ENCODE measurements at places on chromosomes 11 and 22.

- peak; percentile 71 for DNase-seq
Observed at GRCh38 chr22:50305923-50306566, 1.4 kb downstream of the PLXNB2 start.

GRCh38 chr11:111454561-111455192 lies 57.5 kb downstream of the BTG4 start:
- no peak for DNase-seq

- peak; percentile 6 for DNase-seq
Observed at GRCh38 chr11:71372693-71373657, 75.2 kb downstream of the DHCR7 start.

DNA sequence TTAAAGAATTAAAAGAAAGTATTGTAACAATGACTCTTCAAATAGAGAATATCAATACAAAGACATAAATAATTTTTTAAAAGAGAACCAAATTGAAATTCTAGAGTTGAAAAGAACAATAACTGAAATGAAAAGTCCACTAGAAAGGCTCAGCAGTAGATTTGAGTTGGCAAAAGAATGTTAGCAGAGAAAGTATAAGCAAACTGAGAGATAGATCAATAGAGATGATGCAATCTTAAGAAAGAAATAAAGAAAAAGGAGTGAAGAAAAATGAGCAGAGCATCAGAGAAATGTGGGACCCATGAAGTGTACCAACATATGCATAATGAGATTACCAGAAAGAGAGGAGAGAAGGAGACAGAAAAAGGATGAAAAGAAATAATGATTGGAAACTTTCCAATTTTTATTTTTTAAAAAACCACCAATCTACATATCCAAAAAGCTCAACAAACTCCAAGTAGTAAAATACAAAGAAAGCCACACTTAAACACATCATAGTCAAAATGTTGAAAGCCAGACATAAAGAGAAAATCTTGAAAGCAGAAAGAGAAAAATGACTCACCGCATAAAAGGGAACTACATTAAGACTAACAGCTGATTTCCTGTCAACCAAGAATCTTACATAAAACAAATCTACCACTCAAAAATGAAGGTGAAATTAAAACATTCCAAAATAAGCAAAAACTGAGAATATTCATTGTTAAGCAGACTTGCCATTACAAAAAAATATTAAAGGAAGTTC lies 20.9 kb downstream of the NCF4 start:
- DNase-seq = no peak

GRCh38 chr11:116950210-116950609 lies 112.8 kb upstream of the APOA1 start:
- DNase-seq = no peak

DNA sequence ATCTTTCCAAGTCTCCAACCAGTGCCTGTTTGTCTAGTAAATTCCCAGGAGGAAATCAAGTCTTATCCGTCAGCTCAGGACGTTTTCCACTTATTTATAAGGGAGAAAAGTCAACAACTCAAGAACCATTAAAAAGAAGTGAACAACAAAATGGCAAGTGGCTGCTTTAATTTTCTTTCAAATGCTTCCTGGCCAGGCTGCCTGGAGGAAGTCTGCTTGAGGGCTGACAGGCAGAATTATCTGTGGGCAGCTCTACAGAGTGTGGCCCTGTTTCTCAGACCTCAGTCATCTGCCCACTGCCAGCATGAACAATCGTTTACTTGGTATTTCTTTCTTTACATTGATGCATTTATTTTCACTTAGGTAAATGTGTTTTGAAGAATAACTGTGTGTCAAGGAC lies 281.9 kb upstream of the ISX start:
- DNase-seq = no peak

DNA sequence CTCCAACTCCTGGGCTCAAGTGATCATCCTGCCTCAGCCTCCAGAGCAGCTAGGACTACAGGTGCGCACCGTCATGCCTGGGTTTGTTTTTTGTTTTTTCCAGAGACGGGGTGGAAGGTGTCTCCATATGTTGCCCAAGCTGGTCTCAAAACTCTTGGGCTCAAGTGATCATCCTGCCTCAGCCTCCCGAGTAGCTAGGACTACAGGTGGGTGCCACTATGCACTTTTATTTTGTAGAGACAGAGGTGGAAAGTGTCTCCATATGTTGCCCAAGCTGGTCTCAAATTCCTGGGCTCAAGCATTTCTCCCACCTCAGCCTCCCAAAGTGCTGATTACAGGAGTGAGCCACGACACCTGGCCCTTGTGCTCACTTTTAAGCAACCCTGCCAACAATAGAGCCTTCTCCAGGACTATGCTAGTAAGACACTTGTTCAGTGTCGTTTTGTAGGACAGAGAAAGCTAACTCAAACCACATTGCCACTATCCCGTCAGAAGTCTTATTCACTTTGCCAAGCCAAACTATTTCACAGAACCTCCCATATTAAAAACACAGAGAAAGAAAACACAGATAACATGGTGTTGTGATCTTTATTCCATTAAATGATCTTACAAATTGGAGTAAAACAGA lies 9.4 kb upstream of the PLAAT3 start:
- no peak for DNase-seq

DNA sequence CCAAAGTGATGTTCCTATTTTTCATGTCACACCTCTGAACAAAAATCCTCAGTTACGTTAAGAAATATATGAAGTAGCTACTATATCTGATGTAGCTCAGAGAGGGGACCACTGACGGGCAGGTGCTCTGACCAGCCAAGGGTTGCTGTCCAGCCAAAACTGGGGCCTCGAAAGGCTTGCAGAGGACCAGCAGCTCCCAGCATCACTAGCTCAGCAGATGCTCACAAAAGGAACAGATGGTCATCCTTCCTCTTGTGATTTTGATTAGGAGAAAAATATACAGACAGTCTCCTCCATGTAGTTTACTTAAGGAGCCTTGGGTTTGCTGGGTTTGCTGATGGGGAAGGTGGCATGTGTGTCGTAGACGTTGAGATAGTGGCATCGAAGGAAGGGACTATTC lies 374.6 kb upstream of the B3GAT1 start:
- no peak for DNase-seq

- no peak for DNase-seq
Observed at GRCh38 chr11:43376065-43376464, 17.3 kb downstream of the TTC17 start.

DNA sequence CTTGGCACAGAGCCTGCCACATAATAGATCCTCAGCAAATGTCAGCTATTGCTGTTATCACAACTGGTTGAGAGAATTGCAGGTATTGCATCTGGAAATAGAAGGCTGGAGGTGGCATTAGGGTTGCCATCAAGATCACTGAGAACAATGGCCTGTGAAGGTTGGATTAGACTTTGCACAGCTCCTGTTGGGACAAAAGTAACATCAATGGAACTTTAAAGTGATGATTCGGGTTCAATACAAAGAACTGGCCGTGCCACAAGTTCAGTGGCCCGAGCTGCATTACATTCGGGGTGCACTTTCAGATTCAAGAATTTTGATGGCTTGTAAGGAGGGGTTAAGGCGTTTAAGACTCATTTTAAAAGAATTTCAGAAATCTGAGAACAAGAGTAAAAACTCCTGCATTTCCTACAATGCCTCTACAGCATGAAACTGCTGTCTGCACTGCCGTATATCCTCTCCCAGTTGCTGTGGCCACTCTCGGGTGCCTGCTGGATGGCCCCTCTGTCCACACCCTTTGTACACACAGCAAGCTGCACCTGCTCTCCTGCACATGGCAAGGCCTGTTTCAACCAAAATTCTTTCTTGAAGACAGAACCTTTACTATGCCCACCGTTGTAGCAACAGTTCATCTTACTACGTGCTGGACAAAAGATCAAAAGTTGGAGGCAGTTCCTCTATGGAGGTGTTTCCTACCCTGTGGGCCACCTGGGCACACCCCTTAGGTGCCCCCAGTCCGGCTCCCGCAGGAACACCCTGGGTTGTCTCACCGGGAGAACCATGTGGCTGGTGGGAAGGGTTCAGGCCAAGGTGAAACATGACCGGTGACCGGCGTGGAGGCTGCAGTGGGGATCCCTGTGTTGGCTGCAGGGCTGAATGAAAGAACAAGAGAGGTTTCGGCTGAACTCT lies 17.5 kb upstream of the SHANK2 start:
- DNase-seq = no peak

DNA sequence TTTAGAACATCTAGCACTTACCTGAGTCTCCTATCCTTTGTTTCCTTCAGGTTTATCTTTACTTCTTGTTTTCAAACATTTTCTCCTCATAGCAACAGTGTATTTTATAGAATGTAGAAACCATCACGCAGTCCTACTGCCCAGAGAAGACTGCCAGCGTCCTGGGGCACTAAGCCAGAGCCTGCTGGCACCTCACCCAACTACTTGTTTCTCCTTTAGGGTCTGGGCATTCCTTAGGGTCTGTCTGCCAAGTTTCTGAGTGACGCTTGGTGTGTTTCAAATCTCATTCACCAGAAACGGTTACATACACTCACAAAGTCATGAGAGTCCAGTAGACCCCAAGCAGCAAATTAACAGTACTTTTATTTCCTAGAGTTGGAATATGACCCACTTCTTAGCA lies 49.6 kb upstream of the SLC25A1 start:
- no peak for DNase-seq

DNA sequence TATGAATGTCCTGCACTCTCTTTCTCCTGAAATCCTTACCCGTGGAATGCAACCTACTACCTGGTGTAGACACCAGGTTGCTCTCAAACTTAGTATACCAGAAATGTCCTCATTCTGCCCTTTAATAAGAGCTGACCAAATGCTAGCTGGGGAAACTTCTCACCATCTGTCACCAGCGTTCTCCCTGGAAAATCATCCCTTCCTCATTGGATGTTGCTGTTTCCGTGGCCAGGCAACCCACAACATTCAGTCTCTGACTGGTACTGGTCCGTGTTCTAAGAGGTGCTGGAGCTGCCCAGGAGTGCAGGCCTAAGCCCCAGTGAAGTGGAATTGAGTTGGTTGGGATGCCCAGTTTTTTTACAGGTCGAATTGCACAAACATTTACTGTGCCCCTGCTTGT lies 40.7 kb upstream of the RAB1B start:
- no peak for DNase-seq

GRCh38 chr11:8605971-8606563 lies 12.0 kb upstream of the STK33 start:
- DNase-seq = no peak

DNA sequence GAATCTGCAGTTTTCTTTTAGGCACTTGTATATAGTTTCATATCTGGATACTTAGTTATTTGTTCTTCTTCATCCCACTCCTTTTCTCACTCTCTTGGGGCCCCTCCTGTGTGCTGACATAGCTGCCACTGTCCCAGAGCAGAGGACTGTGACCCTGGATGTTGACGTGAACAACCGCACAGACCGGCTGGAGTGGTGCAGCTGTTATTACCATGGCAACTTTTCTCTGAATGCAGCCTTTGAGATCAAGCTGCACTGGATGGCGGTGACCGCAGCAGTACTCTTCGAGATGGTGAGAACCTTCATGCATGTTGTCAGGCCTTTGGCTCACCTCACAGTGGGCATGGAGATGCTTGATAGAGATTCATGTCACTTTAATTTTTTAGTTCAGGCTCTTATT lies 50.9 kb upstream of the YWHAH start:
- DNase-seq = no peak

DNA sequence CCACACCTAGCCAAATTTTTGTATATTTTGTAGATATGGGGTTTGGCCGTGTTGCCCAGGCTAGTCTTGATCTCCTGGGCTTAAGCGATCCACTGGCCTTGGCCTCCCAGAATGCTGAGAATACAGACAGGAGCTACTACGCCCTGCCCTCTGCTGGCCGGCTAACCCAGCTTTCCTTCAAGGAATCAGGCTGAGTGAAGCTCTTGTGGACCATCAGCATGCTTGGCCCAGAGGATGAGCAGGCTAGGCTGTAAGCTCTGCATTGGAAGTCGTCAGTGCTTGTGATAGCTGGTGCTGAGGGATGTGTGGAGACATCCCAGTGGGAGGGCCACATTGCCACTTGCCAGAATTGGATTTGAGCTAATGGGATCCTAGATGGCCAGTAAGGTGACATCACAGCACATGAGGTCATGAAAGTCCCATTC lies 60.6 kb downstream of the MED15 start:
- DNase-seq = no peak

Measured in fibroblast of skin of left biceps (primary cell).